Activated T-helper 1 cell treated with anti-CD3 and anti-CD28 coated beads, Interleukin-12 subunit alpha, Interleukin-12 subunit beta, Interleukin-2, Interleukin-4 antibody, amounts not matched to agents 30 ng/mL and 10 ng/mL and 1 ng/mL, durations not matched to agents 14 hours and 24 hours and 36 hours (primary cell): ENCODE measurements at places on chromosomes 3 and 15. TPM values are rescaled to one million over a fixed set of nuclear protein-coding genes. Genes with fewer than 3 reads are reported as not detected.

Gene PRSS50
- total RNA-seq = not detected in 2 replicates

Gene UBE3A
- total RNA-seq = 111 and 115 TPM in 2 replicates

Gene ZIC1
- not detected in 2 replicates for total RNA-seq

Gene FOXB1
- 1.2 and 1.3 TPM in 2 replicates for total RNA-seq

Gene ADGRG7
- not detected in 2 replicates for total RNA-seq

Gene ZNF385D
- total RNA-seq = not detected in 2 replicates

Gene UBAP1L
- 5.9 and 7.0 TPM in 2 replicates for total RNA-seq

Gene CTXN2
- total RNA-seq = not detected in 2 replicates

Gene GALNT15
- total RNA-seq = not detected in 2 replicates

Gene OR5H14
- not detected in 2 replicates for total RNA-seq
